ENCODE measurements at places on chromosomes 4 and X.
A peak's percentile ranks its signal among the peaks of the same experiment; 100 is the strongest.

DNA sequence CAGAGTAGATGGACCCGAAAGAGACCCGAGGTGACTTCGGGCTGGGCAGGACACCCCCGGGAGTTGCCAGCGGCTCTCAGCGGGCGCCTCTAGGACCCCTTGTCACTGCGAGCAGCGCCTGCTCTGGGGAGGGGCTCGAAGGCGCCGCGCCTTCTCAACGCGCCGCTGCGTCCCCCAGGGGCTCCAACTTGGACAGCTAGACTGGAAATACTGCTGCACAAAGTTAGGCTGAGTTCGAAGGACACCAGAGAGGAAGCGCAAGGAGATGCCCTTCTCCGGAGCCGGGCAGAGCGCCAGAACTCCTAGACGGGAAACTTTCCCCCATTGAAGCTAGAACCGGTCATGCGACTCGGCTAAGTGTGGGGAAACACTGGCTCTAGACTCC is 493 bp upstream of the KCNIP4 start:
- DNase-seq = no peak

DNA sequence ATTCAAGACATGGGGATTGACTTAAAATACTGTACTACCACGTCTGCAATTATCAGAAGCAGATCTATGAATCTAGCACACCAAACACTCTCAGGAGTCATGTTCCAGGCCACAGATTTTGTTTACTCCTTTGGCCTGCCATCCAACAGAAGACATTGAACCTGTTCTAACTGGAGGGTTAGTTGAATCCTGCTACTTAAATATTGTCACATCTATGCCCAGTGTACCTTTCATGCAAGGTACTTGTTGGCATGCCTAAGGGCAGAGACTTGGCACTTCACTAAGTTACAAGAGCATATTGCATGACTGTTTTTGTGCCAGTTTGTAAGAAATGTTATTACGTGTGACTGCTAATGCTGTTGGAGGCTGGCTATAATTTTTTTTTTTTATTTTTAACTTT is 126.9 kb upstream of the BCOR start:
- no peak for DNase-seq

DNA sequence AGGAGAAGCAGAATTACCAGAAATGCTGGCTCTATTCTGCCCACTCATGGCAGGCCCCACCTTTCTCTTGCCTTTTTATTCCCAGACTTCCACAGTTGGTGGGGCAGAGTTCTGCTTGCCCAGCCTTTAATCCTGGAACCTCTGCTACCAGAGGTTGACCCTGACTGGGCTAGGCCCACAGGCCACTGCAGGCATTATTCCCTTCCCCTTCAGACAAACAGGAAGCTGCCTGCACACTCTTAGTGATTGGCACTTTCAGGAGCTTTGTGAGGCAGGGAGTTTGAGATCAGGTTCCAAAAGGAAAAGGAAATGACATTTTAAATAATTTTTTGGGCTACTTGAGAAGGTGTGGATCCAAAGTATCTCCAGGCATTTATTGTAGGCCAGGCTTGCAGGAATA is 18.8 kb downstream of the MSN start:
- no peak for DNase-seq

- DNase-seq = no peak
These were observed 46.1 kb upstream of the CTSO start for GRCh38 chr4:155999725-156000124.

DNA sequence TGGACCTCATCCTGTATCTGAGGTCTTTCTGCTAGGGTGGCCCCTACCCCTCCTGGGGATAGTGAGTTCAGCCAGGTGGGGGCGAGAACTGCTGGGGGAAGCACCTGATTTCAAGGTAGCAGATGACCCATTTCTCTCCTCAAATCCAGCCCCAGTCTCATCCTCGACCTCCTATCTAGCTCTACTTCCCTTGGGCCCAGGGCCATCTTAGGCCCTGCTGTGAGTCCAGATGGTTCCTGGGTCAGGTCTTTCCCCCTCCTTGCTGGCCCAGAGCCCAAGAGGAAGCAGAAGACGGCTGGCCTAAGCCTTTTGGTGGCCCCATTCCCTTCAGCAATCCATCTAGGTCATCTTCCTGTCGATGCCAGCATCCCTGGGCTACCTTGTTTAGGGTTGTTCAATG is 3.3 kb downstream of the CDK16 start:
- DNase-seq = no peak

DNA sequence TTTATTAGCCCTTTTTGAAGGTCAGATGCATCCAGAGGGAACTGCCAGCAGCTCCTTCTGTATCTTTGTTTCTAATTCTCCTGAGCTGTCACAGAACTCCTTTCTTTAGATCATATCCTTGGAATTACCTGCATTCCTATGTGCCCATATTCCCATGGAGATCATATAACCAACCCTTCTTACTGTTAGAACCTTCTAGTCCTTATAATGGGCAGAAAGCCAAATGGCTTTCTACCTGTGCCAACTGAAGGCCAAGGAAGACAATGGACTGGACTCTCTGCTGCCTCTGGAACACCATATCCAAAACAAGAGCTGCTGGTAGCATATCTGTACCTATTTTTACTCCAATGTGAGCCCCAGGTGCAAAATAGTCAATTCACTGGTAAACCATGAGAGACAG is 60.7 kb downstream of the TBC1D9 start:
- no peak for DNase-seq

DNA sequence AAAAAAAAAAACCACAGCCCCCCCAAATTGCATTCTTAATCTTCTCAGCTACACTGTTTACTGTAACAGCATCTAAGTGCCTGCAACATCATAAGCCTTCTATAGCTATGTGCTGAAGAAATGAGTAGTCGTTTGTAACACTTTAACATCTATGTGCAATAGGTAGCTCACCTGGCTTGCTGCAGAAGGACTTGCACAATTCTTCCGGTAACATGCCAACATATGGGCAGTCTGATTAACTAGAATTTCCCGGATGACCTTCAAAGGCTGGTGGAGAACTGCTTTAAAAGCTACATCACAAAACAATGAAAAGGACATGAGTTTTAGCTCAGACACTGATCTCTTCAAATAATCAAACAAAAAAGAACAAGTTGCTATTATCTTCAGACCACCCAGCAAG is 52.9 kb downstream of the METTL14 start:
- DNase-seq = no peak

- no peak for DNase-seq
These were observed 49.7 kb downstream of the ATP10D start for GRCh38 chr4:47534772-47535171.

DNA sequence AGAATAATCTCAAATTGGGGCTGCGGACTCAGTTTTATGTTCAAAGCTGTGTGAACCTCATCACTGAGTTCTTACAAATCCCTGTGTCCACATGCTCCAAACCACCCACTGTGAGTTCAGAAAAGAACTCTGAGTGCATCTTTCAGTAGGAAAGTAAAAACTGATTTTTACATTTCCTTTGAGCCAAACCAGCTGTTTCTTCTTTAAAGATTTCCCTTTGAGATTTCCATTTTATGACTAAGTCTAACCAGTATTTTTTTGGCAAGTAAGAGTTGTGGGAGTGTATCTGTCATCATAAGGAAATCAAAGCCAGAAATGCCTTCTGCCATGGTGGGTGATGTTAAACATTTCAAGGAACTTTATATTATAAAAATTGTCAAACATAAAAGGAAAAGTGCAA is 100.0 kb downstream of the TET2 start:
- DNase-seq = no peak

GRCh38 chr4:14167876-14168510 is 540.5 kb upstream of the BOD1L1 start:
- DNase-seq = no peak

DNA sequence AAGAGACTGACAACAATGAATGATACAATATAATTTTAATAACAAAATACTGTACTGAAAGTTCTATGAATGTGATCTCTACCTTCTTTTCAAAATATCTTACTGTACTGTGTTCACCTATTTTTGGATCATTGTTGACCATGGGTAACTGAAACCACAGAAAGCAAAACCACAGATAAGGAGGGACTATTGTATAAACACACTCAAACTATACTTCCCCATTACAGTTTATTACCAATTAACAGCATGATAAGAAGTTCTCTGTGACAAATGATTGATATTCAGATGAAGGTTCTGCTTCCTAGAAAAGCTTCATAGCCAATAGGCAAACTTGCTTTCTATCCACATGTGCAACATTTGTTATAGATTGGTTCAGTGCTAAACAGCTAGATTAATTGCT is 50.1 kb downstream of the GABRG1 start:
- DNase-seq = no peak

- DNase-seq = peak; percentile 41
These were observed 140.3 kb upstream of the CXCL13 start for GRCh38 chr4:77465271-77465670.

DNA sequence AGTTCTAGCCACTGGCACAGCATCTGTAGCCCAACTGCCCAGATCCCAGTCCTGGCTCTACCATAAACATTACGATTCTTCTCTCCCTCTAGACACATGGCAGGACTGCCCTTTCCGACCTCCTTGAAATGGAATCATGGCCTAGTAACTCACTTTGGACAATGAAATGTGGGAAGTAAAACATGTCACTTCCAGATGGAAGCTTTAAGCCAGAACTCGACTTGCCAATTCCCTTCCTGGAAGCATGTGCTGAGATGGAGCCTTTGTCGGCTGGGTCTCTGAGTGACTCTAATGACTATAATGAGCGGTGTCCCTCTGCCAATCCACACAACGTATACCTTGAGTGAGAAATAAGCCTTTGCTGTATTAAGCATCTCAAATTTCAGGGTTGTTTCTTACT is 34.7 kb downstream of the SH3RF1 start:
- DNase-seq = no peak

DNA sequence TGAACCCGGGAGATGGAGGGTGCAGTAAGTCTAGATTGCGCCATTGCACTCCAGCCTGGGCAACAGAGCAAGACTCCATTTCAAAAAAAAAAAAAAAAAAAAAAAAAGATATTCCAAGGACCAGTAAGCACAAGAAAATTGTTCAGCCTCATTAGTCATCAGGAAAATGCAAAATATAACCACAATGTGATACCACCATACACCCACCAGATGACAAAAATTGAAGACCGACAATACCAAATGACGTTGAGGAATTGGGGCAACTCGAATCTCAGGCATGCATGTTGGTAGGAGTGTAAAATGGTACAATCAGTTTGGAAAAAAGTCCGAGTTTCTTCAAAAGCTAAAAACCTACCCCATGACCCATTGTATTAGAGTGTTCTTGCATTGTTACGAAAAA is 130.2 kb upstream of the FAM9B start:
- no peak for DNase-seq

DNA sequence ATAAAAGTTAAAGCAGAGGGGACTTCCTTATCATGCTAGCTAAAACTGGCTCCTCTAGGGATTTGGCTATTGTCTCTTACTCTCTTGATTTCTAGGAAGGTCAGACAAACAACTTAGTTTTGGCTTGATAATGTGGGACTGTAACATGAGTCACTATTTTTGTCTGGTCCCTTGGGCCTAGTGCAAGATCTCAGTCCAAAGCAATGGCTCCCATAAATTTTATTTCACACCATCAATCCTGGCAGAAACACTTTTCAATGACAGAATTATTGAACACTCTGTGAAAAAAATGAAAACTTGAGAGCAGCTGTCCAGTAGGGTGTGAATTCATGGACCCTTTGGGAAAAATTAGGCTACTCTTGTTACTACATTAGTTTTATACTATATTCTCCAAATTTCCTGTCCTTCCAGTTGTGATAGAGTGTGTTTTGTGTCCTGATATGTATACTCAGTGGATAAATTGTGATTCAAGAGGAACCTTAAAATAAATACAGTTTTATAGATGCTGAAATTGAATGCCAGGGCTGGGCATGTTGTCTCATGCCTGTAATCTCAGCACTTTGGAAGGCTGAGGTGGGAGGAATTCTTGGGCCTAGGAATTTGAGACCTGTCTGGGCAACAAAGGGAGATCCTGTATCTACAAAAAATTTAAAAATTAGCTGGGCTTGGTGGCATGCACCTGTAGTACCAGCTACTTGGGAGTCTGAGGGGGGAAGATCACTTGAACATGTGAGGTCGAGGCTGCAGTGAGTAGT is 10.8 kb upstream of the SNCA start:
- DNase-seq = no peak

DNA sequence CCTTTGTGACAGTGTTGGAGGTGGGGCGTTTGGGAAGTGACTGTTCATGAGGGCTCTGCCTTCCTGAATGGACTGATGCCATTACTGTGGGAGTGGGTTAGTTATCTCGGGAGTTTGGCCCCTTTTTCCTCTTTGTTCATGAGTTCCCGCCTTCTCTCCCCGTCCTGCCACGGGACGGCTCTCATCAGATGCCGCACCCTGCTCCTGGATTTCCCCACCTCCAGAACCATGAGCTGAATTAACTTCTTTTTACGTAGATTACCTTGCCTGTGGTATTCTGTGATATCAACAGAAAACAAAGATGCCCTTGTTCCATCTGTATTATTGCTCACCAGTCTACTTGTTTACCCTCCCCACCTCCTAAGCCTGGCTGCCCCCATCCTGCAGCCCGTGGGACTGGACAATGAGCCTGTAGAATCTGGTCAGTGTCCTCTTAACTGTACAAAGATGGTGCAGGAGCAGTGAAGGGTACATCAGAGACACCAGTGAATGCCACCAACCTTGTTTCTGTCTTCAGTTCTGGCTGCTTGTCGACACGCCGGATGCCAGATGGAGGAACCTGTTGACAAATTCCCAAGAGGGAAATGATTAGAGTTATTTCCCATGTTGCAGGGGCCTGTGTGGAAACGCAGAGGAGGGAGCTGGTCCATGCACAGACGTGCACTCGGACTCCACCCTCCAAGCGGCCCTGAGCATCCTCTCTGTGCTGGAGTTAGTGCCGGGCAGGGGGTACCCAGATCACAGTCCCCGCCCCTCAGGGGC is 104.7 kb downstream of the ABLIM2 start:
- DNase-seq = no peak

DNA sequence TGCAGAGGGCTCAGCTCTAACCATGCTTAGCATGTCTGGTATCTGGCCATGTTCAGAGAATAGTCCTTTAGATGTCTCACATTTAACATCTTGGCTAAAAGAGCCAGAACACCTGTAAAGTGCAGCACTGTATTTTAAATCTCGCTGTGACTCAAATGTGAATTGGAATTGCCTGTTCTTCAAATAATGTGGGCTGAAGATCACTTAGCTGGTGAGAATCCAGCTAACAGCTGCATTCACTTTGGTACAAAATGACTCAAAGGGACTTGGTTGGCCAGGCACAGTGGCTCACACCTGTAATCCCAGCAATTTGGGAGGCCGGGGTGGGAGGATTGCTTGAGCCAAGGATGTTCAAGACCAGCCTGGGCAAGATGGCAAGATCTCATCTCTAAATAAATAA is 63.5 kb upstream of the PLAC8 start:
- no peak for DNase-seq

- DNase-seq = no peak
These were observed 13.5 kb upstream of the SPP1 start for GRCh38 chr4:87961993-87962392.

DNA sequence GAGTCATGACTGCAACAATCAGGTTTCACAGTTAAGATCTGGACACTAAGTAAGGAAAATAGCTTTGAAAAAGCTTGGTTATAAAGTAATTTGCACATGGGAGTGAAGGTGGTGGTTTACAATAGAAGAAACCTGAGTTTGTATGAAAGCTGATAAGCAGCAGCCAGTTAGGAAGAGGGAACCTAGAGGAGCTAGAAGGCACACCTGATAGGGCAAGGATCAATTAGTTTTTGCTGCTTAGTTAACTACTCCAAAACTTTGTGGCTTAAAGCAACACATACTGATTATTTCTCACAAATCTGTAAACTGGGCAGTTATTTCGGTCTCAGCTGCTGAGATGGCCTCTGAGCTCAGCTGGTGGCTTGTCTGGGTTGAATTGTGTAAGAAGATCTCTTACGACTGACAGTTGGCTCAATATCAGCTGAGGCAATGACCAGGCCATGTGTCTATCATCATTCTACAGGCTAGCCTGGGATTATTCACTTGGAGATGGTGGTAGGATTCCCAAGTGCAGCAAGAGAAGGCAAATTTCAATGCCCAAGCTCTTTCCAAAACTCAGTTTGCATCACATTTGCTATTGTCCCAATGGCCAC is 255.0 kb upstream of the PITX2 start:
- DNase-seq = no peak

All from stimulated activated CD4-positive, alpha-beta T cell treated with anti-CD3 and anti-CD28 coated beads, Interleukin-1b, Interleukin-23, amount 100 ng/mL, for 48 hours (primary cell).